A549 treated with ZK216348 at 1 μM for 4 hours (cell line): ENCODE measurements at places on chromosomes 2 and 18. TPM values are rescaled to one million over a fixed set of nuclear protein-coding genes. Genes with fewer than 3 reads are reported as not detected.

EFHD1 gene
- total RNA-seq = 1.8 to 4.6 TPM (median 3.5 TPM) in 5 replicates

ARHGAP25 gene
- 0.14 to 0.39 TPM (median 0.29 TPM) in 4 of 5 replicates, not detected in the other for total RNA-seq

SPP2 gene
- not detected in 5 replicates for total RNA-seq

SPATA3 gene
- total RNA-seq = not detected in 5 replicates

AQP4 gene
- total RNA-seq = not detected in 5 replicates

FOXD4L1 gene
- 0.25 to 0.50 TPM (median 0.28 TPM) in 5 replicates for total RNA-seq
